ENCODE measurements at places on chromosomes 6 and 20.

DNA sequence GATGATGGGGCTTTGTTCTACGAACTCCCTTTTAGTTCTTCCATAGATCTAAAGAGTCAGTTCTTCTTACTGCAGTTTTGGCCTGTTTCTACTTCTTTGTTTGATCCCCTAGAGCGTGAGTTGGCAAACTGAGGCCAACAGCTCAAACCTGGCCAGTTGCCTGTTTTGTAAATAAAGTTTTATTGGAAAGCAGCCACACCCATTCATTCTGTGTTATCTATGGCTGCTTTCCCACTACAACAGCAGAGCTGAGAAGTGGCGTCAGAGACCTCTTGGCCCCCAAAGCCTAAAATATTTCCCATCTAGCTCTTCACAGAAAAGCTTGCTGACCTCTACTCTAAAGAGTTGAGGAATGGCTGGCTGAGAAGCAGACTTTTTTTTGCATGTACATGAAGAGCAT is 52.2 kb downstream of the EYA2 start:
- no peak for DNase-seq

DNA sequence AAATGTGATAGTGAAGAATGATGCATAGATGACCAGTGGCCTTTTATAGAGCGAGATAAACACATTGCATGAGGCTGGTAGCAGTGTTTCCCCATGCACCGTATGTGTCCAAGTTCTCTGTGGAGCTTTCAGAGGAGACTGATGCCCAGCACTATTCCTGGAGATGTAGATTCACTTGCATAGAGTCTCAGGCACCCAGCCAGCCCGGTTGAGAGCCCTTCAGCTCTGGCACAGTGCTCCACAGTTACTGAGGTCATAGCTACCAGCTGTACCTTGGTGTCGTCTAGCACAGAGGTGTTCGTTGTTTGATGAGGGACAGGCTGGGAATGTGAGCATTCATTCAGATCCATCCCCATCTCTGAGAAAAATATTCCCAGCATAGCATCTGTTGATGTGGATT is 328.9 kb downstream of the FARS2 start:
- no peak for DNase-seq

DNA sequence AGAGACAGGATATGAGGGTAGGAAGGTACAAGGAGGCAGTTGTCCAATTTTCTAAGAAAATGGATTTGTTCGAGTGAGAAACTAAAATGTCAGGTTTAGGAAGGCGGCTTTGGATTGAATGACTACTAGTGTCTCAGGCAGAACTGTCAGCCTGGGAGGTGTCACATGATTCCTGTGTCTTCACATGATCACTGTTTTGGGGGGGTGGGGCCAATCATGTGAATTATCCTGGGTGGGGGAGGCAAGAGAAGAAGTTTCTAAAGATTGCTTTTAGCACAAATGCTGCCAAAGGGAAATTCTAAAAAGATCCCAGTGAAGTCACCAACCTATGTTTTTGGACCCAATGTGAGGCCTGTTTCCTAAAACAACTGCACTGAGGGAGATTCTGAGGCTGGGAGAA is 2.3 kb downstream of the SIRPA start:
- no peak for DNase-seq

- no peak for DNase-seq
These were observed 12.2 kb upstream of the OSER1 start for GRCh38 chr20:44222633-44223368.

- DNase-seq = no peak
These were observed 67.2 kb upstream of the TNFRSF21 start for GRCh38 chr6:47376930-47377329.

DNA sequence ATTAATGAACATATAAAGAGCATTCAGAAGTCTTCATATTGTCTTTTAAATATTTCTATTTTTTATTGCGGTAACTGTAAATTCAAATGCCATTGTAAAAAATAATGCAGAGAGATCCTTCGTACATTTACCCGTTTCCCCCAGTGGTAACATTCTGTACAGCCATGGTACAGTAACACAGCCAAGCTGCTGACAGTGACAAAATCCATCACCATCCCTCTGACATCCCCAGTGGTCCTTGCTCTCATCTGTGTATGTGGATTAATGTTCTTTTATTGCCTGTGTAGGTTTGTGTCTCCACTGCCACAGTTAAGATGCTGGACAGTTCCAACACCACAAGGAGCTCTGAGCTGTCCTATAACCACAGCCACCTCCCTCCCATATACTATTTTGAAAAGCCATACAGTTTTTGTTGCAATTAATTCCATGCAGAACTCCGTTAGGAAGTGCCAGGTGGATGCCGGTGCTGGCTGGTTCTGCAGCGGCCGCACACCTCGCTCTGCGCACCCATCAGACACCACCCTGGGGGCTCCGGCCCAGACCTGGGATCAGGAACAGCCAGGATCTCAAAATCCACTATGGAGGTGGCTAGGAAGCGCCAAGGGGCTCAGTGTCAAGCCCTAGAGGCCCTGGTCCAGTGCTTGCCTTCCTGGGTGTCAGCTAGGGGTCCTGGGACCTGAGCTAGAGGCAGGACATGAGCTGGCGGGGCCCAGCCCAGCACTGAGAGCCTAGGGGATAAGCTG is 93.1 kb upstream of the PMEPA1 start:
- no peak for DNase-seq

DNA sequence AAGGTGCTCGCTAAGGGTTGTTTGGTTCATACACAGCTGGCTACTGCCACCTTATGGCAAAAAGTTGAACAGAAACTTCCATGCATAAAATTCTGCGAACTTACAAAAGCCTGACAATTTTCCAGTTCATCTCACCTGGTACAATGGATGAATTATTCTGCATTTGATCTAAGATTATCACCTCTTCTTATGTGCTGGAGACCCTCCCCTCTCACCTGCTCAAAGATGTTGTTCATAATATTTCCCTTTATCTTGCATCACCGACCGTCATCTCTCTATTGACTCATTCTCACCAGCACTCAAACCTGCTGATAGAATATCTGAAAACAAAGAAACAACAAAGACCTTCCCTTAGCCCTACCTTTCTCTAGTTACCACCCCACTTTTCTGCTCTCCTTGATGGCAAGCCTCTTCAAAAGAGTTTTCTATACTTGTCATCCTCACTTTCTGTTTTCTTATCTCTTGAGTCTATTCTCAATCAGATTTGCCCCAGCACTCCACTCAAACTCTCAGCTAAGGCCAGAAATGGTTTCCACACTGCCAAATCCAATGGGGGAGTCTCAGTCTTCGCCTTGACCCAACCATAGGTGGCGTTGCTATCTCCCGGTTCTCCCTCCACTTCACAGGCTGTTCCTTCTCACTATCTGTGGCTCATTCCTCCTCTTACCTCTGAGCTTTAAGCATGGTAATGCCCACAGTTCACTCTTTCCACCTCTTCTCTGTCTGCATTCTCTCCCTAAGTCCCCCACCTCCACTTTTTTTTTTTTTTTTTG is 25.8 kb downstream of the SNRNP48 start:
- peak; percentile 52 for DNase-seq

DNA sequence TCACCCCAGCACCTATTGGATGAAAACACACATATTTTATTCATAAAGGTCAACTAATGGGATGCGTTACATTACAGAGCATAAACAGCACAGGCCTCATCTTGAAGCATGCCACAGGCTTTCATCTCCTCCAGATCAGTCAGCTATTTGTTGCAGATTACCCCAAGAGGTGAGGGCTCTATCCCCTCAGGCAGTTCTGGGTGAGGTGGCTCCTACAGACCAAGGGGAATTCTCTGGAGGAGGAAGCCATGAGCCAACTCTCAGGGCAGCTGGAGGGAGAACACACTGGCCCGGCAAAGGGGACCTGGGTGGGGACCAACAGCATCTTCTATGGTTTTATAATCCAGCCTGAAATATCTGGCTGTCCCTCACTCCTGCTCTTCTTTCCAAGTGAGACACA is 126.4 kb upstream of the BTBD3 start:
- no peak for DNase-seq

- no peak for DNase-seq
These were observed 45.7 kb upstream of the TPD52L1 start for GRCh38 chr6:125107896-125108295.

DNA sequence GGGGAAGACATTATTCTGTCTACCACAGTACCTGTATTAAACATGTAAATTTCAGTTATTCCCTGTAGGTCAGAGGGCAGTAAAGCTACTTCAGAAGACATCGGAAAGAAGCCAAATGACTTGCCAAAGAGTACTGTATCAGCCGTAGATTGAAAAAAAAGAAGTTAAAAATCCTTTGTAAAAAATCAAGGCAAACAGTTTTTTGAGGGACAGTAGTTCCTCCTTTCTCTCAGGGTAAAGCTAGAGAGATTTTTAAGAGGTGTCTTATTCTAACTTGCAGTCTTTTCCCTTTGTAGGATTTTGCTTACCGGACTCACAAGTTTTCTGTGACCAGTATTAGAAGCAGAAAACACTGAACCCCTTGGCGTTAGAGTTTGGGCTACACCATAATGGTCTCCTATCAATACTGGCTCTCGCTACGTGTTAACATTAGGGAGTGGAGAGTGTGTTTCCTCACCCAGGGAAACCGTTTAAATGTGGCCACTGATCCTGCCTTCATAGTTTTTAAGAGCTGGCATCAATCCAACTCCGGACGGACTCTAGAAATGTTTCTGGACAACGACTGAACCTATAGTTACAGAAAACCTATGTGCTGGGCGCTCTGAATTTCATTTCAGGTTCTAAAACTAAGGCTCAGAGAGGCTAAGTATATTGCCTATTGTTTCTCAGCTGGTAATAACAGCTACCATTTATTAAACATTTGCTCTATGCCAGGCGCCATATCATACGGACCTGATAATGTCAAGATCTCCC is 1.3 kb upstream of the ASXL1 start:
- DNase-seq = no peak

- no peak for DNase-seq
These were observed 289.9 kb upstream of the TSHZ2 start for GRCh38 chr20:52682237-52682636.

DNA sequence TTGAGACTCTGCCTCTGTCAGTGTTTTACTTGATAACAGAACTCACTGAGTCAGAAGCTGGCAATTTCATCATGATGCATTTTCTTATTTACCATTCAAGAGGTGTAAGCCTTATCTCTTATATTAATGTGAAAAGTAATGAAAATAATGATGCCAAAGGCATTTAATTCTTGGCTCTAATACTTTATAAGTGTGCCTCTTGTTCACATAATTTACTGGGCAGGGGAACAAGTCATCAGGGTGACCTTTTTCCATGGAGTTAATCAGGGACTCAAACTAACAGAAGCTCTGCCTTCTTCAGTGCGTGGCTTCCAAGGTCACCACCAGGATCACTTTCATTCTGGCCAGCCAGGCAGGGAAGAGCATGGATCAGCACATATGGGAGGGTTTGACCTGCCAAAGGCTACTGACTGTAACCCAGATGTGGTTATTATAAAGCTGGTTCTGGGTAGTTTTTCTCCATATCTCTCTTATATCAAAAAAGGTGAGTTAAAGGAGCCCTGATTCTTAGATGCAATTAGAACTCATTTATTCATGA is 5.2 kb upstream of the PLCB1 start:
- DNase-seq = no peak

DNA sequence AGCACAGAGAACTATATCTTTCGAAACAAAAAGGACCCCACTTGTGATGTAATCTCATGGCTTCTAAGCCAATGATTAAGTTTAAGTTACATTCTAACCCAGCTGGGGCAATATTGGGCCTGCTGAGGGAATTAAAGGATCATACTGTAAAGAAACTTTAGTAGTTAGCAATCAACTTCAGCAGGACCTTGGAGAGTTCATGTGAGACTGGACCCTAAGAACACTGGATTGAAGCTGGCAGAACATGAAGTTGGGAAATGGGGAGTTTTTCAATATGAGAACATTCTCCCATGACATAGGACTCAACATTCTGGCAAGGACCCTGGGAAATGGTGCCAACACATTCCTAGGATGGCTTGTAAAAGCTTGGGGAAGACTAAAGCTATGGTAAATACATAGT is 516.2 kb downstream of the PKHD1 start:
- no peak for DNase-seq

GRCh38 chr20:56361900-56362299 is 3.1 kb downstream of the FAM210B start:
- DNase-seq = no peak

DNA sequence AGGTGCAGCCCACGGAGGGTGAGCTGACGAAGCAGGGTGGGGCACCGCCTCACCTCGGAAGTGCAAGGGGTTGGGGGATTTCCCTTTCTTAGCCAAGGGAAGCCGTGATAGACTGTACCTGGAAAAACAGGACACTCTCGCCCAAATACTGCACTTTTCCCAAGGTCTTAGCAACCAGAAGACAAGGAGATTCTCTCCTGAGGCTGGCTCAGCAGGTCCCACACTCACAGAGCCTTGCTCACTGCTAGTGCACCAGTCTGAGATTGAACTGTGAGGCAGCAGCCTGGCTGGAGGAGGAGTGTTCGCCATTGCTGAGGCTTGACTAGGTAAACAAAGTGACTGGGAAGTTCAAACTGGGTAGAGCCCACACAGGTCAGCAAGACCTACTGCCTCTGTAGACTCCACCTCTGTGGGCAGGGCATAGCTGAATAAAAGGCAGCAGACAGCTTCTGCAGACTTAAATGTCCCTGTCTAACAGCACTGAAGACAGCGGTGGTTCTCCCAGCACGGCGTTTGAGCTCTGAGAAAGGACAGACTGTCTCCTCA is 28.0 kb downstream of the SYNE1 start:
- DNase-seq = no peak

- no peak for DNase-seq
These were observed 13.4 kb upstream of the SMIM8 start for GRCh38 chr6:87308970-87309369.

- DNase-seq = no peak
These were observed 20.2 kb downstream of the MYLK4 start for GRCh38 chr6:2730353-2731107.

- no peak for DNase-seq
These were observed 49.5 kb downstream of the EPB41L2 start for GRCh38 chr6:131013495-131013894.

GRCh38 chr20:16821211-16822089 is 73.3 kb downstream of the OTOR start:
- DNase-seq = peak; percentile 31

- no peak for DNase-seq
These were observed 121.2 kb upstream of the RUNX2 start for GRCh38 chr6:45206793-45207492.

DNA sequence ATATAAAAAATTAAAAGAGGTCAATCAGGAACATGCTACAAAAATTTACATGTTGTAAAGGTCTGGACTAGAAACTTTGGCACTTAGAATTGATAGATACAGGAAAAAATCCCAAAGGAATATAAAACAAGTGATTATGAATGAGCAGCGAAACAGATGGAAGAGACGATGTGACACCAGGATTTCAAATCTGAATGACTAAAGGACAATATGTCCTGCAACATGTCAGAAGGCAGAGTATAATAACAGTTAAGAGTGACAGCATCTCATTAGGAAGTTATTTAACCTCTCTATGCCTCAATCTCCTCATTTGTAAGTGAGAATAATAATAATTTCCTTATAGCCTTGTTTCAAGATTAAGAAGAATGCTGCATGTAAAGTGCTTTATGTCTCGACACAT is 50.3 kb downstream of the FRK start:
- no peak for DNase-seq

- no peak for DNase-seq
These were observed 270.5 kb downstream of the NRN1 start for GRCh38 chr6:5736016-5736738.

All from CD4-positive, alpha-beta T cell treated with Interleukin-21 for 1 hour (primary cell).